ENCODE measurements at places on chromosomes 6 and 20.

DNA sequence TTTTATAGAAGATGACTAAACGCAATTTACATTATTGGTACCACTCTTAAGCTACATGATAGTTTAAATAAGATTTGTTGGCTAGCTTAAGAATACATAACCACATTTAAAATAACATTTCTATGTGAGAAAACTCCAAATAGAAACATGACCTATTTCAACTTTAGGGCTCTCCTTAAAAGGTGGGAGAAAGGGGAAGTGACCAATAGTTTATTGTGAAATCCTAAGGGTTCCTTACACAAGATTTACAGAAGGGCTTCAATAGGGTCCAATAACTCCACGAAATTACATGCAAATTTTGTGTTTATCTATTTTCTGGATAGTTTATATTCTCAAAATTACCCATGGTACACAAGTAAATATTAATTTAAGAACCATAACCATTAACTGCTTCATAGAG lies 91.6 kb upstream of the DST start:
- DNase-seq: no peak

DNA sequence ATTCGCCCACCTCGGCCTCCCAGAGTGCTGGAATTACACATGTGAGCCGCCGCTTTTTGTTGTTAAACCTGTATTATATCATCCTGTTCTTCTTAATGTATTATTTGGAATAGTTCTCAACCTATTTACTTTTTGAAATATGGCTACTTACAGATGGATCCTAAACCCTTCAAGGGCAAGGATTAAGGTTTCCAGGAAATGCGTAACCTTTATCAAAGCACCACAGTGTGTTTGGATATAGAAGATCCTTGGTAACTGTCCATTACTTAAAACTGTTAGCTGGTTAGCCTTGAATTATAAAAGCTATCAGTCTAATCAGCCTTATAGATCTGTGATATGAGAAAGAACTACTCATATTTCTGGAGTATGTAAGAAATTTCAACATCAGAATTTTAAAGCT lies 12.3 kb upstream of the RPN2 start:
- DNase-seq: no peak

DNA sequence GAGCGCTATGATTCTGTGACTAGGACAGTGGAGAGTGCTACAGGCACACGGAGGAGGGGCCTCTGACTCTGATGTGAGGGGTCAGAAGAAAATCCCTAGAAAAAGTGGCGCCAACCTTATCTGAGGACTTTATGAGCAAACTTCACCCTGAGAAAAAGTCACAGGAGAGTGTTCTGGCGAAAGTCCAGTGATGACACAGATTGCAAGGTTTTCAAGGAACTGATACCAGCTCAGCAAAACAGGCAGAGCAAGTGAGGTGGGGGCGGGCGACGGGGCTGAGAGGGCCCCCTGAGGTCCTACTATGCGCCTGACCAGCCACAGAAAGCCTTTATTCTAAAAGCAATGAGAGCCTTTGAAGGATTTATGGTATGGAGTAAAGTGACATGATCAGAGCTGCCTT lies 73.3 kb downstream of the SLC22A23 start:
- DNase-seq: peak; percentile 39

GRCh38 chr6:110815015-110815410 lies 256 bp downstream of the CDK19 start:
- DNase-seq: no peak

DNA sequence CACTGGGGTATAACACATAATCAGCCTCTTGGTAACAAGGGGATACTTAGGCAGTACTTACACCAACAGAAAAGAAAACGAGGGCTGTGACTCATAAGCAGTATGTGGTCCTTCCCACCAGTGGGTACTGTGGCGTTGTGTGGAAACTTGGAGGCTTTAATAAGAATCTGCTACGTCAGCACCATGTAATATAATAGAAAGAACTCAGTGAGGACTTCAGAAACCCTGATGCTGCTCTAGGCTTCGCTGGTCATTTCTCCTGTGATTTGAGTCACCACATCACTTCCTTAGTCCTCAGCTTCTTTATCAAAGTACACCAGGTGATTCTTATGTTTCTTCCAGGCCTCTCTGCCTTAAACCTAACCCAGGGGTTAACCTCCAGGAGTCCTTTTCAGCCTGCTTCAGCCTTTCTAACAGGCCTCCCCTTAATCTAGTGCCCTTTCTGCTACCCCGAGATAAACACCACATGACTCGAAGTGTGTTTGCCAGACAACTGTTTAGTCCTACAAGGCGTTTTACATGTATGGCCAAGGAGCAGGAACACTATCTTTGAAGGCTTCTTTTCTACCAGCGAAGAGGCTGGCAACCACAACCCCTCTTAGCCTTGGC lies 68.5 kb downstream of the FYN start:
- DNase-seq: no peak

GRCh38 chr6:14016432-14016831 lies 91.7 kb downstream of the RNF182 start:
- DNase-seq: no peak
